ENCODE measurements at places on chromosomes 1 and 21.

- no peak for DNase-seq
These were observed 231.9 kb downstream of the TRABD2B start for GRCh38 chr1:47765236-47765635.

DNA sequence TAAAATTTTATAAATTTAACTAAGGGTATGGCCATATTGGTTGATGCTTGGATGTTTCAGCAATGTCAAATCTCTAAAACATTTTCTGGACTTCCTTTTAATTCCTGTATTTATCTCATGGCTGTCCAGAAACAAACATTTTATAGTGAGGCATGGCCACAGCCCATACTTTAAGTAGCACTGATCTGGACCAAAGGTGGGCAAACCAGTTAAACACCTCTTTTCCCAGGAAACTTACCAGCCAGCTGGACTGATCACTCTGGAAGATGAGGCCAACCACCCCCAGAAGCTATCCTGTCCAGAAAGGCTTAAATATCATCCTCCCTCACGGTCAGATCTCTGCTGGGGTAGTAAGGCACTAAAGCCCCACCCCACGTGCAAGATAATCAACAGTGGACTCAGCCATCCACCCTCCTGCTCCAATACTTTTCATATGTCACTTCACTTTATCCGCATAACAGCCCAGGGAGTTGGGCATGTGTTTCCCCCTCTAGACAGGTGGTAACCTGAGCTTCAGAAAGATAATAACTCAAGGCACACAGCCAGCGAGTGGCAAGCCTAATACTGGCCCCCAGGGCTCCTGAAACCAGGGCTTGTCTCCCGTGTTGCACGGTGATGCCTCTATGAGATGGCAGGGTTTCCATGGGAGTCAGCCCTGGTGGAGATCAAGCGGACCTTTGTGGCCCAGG, 120.5 kb upstream of the NGF start:
- no peak for DNase-seq

- DNase-seq = no peak
These were observed 53.6 kb downstream of the PEX14 start for GRCh38 chr1:10528066-10529014.

- DNase-seq = no peak
These were observed at the start of gene PDPN for GRCh38 chr1:13583595-13583965. TSS of gene PDPN (plus strand) at chr1:13583832. CDS start at chr1:13584034, 202 bp downstream.

DNA sequence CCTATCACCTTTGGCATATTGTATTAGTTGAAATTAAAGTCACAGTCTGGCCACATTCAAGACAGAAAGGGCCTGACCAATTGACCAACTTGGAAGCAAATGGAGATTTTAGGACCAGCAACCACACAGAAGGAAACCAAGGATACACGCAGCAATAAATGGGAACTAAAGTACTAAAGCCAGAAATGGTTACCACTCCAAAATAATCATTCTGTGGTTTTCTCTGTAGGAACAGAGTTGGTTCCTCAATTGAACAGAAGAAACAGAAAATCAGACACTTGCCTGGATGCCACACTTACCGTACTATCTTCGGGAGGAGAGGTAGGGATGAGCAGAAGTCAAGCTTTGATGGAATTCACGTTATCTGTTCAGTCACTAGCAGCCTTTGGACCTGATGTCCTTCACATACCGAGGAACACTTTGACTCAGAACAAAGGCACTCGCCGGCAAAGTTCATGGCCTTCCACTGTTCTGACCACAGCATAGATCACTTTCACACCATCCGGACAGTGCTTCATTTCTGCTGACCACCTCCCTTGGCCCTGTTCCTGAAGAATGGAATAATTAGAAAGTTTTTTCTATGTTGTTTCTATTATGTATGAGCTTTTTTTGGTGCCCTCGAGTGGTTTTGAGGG, 96.9 kb downstream of the LPAR3 start:
- no peak for DNase-seq

DNA sequence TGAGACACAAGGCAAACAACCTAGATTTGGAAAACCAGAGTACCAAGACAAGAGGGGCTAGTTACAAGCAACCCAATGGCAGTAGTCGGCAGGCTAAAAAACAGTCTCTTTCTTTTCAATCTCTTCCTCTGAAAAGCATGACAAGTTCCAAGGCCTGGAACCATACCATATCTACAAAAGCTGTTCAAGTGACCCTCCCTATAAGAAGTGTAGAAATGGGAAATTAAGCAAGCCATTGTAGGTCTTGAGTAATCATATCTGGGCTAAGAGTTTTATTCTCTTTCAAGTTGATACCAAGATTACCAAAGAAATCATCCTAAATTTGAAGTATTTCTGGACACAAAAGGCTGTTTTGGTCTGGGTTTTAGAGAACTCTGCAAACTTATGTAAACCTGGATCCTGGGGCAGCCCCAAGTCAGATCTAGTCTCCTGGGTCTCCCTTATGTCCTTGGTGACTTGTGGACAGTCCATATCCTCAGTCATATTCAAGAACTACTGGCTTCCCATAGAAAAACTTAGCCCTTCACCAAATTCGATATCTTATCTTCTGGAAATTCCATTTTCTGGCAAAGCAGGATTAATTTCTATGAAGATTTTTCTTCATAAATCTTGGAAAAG, 24.7 kb downstream of the FMO3 start:
- DNase-seq = no peak

DNA sequence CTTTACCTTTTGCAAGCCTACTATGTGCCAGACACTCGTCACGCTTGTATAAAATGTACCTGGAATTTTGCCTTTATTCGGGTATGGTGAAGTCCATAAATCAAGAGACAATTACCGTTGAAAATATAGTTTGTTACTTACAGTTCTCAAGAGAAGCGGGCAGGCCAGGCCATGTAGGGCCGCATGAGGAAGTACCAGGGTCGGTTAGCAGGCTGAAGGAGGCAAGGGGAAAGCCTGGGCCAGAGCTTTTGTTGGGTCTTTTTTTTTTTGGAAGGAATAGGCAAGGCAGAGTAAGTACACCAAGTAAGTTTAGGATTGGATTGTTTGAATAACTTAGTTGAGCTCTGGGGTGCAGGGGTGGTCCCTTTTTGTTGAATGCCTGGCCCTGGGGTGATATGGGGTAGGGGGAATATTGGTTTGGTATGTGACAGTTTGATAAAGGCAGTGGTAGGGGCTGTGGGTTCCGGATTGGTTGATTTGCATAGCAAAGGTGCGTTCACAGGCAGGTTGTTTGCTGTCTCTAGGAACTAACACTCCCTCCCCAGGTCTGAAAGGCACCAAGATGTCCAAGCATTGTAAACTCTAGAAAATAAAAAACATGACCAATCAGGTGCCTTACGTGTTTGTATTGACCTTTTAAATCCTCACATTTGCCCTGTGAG, 80.7 kb downstream of the KAZN start:
- DNase-seq = no peak

GRCh38 chr1:211469113-211469512, 22.8 kb downstream of the RD3 start:
- no peak for DNase-seq

DNA sequence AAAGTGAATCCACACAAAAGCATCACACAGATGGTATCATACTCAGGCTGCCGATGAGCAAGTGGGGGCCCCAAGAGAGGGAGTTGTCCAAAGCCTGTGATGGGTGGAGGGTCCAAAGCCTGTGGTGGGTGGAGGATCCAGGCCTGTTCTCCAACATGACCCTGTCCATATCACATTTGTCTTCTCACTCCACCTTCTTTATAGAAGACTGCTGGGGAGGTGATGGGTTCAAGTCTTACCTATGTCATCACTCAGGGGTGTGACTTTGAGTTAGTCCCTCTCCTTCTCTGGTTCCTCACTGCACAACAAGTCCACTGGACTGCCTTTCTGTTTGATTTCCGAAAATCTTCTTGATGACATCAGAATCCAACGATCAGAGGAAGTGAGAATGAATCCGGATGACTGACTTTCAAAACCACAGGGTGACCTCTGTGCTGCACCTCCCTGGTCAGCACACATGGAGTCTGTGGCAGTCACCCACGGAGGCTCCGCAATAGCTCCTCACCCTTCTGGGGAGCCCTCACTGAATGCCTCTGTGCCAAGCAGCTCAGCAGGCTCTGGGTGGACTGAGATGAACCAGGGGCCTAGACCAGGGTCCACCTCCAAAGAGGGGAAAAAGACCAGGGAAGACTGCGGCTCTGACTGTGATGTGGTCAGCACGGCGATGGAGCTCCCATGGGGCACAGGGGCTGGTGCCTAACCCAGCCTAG, 166.8 kb downstream of the HIVEP3 start:
- no peak for DNase-seq

- DNase-seq = no peak
These were observed 28.4 kb downstream of the RRP1B start for GRCh38 chr21:43687566-43688399.

DNA sequence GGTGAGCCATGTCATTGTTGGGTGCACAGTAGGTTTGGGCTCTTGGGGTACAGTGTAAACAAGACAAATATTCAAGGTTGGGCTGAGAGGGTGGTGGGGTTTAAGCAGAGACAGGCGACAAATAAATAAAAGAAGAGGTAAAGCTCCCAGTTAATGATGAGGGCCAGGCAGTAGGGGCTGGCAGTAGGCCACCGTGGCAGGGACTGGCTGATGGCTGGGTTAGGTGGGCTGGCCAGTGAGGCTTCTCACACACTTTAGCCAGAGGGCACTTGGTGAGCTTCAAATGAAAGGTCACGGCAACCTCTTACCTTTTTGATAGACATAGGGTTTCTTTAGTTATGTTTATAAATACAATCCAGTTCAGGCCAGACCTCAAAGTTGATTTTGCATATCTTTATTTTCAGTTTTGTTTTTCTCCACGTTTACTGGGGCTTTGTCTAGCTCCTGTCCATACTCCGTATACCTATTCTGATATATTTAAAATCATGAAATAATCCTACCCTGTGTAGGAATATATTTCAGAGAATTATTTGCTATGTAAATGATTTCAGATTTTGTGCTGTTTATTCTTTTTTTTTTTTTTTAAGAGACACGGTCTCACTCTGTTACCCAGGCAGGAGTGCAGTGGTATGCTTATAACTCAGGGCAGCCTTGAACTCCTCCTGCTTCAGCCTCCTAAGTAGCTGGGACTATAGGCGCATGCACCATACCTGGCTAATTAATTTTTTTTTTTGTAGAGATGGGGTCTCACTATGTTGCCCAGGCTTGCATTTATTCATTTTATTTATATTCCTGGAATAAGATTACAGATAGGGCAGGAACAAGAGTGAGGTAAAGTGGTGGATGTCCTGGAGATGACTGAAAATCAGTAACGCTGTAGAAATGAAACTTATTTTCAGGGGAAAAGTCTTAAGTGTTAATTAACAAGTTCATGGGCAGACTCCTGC, 122.7 kb downstream of the RYR2 start:
- no peak for DNase-seq
